ENCODE measurements at places on chromosomes 5 and 9.

DNA sequence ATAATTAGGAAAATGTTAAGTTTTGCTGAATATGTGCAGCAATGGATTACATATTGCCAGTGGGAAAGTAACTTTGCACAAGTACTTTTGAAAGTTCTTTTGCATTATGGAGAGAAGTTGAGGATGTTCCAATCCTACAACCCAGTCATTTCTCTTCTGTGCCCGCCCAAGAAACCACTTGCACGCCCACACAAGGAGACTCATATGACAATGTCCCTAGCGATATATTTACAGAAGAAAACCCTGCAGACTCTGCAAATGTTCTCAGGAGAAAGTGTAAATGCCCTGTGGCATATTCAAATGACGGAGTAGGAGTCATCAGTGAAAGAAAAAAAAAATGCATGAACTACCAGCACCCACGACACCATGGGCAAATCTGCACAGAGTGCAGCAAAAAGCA lies 356.5 kb downstream of the CTNND2 start:
- no peak for DNase-seq

GRCh38 chr9:114112325-114112724 lies 13.2 kb upstream of the KIF12 start:
- no peak for DNase-seq

GRCh38 chr5:98911280-98912040 lies 17.3 kb downstream of the CHD1 start:
- DNase-seq, result peak; percentile 81

DNA sequence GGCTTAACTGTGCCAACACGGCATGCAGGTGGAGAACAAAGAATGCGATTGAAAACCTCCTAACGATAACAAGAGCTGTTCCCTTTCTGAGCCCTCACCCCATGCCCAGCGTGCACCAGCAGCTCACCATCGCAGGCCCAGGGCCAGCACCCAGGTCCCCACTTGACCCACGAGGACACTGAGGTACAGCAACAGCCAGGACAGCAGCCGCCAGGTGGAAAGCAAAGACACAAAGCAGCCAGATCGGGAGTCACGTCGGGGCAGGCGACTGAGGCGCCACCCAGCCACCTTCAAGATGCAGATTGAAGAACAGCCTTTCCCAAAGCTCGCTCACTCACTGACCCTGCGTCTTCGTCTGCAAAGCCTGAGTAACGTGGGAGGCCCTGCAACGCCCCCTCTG lies 6.9 kb upstream of the SEC16A start:
- no peak for DNase-seq

GRCh38 chr5:123505633-123506032 lies 6.3 kb upstream of the CSNK1G3 start:
- no peak for DNase-seq

DNA sequence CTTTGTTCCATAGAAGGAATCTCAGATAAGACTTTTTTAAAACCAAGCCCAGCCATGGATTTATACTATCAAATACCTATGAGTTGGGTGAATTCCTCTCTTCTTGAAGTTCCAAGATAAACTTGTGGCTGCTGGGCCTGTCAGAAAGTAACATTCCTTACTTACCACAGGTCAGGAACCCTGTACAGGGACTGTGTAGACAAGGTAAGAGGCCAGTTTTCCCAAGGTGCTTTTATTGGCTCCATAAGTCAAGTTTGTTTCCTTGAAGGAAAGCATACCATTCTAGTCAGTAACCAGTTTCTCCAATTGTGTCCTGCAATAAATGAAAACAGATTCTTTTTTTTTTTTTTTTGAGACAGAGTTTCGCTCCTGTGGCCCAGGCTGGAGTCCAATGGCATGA lies 8.8 kb upstream of the CLTB start:
- DNase-seq, result no peak

GRCh38 chr9:97567894-97568202 lies 65.3 kb downstream of the TSTD2 start:
- DNase-seq, result no peak

- DNase-seq, result no peak
Measured at GRCh38 chr5:74341221-74341620, 299.3 kb downstream of the ENC1 start.

DNA sequence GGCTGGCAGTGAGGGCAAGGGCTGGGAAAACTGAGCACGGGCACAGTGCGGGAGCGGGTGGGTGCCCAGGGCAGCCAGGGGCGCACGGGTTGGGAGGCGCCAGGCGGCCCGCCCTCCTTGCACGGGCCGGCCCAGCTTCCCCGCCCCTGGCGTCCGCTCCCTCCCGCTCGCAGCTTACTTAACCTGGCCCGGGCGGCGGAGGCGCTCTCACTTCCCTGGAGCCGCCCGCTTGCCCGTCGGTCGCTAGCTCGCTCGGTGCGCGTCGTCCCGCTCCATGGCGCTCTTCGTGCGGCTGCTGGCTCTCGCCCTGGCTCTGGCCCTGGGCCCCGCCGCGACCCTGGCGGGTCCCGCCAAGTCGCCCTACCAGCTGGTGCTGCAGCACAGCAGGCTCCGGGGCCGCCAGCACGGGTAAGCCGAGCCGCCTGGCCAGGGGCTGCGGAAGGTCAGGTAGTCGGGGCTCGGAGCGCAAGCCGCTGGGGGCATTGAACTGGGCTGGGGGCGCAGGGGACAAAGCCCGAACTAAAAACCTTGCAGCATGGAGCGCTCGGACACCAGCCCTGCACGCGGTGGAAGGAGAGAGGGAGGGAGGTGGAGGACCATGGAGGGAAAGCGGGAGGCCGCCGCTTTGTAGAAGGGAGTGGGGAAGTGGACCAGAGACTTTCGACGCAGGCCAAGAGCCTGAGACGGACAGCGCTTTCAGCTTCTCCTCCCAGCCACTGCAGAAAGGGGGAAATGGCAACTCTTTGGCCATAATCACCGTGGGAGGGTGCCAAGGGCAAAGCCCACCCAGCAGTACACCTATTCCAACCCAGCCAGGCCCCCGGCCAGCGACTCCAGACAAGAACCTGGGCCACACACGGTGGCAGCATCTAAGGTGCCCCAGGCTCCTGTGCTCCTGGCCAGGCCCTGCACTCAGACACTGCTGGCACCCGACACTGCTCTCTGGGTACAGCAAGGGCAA lies at the start of gene TGFBI:
TGFBI (plus strand) TSS at position 207 of the 961 bp plus-strand sequence; CDS start at position 275, 68 bp downstream.
- DNase-seq, result no peak

DNA sequence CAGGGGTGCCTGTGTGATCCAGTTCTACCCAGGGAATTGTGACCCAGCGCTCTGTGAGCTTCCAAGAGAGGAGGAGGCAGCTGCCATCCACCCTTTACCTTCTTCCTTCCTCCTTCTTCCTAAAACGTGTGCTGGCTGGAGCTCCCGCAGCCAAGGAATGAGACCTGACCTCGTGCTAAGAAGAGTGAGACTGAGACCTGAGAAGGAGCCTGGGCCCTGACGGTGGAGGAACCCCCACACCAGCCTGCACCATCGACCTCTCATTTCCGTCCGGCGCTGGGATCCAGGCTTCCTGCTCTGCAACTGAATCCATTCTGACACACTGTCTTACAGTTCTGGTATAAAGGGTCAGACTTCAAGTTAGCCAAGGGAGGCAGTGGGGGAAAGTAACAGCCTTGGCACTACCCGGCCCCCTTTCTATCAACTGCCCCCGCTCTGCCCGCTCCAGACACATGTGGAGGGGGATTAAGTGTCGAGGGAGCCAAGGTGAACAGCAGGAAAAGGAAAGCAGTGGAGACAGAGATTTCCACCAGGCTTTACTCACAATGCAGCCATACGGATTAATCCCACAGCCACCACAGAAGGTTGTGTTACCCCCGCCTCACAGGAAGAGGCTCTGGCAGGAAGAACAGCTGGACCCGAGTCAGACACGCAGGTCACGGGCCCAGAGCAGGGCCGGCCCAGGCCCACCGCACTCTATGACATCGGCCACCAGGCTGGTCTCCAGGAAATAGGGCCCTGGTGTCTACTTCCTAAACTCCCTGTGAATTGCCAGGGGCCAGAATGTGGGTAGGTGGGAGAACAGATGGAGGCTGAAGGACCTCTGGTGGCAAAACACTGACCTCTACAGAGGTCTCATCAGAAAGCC lies 15.8 kb downstream of the MGAT1 start:
- DNase-seq, result no peak

- DNase-seq, result peak; percentile 54
Measured at GRCh38 chr5:43627028-43627427, 24.0 kb downstream of the NNT start.

DNA sequence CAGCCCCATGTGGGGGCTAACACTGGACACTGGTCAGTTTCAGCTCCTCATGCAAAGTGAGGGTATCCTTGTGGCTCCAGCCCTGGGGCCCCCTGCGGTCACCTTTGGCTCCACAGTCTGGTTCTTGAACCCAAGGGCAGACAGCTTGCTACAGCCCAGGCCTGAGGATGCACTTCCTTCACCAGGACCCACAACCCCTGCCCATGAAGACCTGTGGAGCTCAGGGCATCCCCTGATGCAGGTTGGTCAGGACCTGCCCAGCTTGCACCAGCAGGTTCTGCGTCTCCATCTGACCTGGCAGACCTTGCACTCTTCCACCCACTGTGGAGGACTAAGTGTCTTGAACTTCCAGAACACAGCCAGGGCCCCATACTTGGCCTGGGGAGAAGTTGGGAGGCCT lies 3.7 kb upstream of the MRNIP start:
- DNase-seq, result no peak

GRCh38 chr5:132446621-132447020 lies 44.0 kb downstream of the IRF1 start:
- DNase-seq, result no peak

DNA sequence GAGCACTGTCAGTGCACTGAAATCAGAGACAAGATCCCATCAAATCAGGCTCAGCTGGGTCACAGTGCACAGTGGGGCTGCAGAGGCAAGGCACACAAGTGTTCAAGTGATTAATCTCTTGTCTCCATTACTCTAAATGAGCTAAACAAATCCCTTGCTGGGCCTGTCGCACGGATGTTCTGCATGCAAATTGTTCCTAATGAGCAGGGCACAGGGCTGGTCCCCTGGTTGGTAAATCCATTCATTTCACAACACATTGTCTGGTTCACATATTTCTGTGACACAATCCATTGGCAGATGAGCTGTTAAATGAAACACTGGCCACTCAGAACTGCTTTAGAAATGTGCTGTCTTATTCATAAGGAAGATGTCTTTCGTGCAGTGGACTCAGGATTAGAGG lies 167.9 kb upstream of the BRINP1 start:
- no peak for DNase-seq

DNA sequence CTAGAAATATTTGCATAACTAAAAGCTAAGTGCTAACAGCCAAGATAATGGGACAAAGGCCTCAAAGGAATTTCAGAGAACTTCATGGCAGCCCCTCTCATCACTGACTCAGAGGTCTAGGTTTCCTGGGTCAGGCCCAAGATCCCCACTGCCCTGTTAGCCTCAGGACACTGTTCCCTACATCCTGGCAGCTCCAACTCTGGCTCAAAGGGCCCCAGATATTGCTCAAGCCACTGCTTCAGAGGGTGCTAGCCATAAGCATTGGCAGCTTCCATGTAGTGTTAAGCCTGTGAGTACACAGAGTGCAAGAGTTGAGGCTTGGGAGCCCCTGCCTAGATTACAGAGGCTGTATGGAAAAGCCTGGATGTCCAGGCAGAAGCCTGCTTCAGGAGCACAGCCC lies 998.1 kb downstream of the TLE1 start:
- DNase-seq, result no peak

GRCh38 chr5:83474991-83475390 lies 3.4 kb downstream of the VCAN start:
- no peak for DNase-seq

DNA sequence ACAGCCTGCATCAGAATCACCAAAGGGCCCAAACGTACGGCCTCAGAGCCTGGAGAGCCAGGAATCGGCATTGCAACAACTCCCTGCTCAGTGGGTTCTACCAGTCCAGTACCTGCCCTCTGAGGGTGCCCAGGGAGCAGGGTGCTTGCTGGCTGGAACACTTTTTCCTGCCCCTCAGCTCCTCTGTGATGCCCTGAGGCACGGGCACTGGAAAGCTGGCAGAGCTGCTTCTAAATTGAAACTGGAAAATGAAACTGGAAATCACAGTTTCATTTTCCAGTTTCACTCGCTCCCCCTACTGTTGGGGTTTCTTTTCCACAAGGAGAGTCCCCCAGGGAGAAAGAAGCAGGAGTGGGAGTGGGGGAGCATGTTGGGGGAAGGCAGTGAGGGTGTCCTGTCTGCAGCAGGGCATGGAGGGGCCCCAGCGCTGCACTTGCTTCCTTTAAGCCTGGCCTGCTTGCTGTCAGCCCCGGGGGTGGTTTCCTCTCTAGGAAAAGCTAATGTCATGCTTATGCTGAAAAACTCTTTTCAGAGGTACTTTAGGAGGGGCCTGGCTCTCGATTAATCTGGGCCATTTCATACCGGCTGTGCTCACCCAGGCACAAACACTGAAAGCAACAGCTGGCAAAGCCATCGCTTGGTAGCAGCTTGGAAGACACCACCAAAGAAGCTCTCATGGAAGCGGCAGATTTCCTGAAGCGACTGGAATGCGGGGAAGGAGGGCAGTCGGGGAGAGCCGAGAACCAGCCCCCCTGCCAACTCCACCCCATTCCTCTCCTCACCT lies 26.2 kb downstream of the IRF1 start:
- DNase-seq, result no peak

GRCh38 chr5:141623186-141623585 lies 4.4 kb upstream of the DIAPH1 start:
- no peak for DNase-seq

- no peak for DNase-seq
Measured at GRCh38 chr9:137959641-137960411, 82.2 kb downstream of the CACNA1B start.

DNA sequence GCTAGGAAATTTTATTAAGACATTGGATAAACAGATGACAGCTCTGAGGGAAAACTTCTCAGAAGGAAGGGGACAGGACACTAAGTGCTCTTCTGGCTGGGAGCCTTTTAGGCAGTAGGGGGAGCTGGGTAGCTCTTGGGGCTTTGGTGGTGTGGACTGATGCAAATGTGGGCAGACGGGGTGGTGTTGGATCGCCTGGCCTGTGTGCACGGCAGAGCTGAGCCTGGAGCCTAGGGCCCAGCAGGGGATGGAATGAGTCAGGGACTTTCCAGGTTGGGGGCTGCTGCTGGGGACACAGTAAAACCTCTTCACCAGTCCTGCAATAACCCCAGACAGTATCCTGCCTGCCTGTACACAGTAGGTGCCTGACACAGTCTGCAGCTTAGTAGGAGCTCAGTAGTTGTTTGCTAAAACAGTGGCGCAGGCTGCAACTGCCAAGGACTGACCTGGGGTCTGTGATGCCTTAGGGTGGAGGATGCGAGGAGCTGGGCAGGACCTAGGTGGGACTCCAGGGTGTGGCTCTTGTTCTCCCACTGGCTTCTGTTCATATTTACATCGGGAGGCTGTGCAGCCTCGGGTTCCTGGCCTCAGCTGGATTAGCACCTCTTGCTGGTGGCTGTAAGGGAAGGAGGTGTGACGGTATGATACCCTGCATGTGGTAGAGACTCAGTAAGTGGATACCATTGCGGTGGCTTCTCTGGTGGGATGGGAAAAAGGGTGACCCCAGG lies 83.8 kb downstream of the DAB2IP start:
- DNase-seq, result peak; percentile 3

- no peak for DNase-seq
Measured at GRCh38 chr5:6759401-6759800, 46.2 kb downstream of the TENT4A start.

Data from NCI-H748 treated with DMSO at 0.1 percent for 48 hours (cell line).